ENCODE measurements at places on chromosomes 7 and 10.

GRCh38 chr10:87671139-87671815, 11.6 kb downstream of the PAPSS2 start:
- no peak for DNase-seq

DNA sequence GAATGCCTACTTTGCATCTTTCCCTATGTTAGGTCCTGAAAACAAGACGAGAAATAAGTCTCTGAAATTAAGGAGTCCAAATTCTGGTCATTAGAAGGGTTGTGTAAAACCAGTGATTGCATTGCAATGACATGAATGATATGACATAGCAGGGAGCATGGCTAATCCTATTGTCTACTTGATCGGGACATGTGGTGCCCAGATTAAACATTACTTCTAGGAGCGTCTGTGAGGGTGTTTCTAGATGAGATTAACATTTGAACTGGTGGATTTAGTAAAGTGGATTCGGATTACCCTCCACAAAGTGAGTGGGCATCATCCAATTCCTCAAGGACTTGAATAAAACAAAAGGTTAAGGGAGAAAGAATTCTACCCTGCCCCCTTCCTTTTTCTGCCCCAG, 434.9 kb upstream of the KLF6 start:
- DNase-seq: no peak

GRCh38 chr7:41277561-41277960, 425.3 kb downstream of the INHBA start:
- no peak for DNase-seq

DNA sequence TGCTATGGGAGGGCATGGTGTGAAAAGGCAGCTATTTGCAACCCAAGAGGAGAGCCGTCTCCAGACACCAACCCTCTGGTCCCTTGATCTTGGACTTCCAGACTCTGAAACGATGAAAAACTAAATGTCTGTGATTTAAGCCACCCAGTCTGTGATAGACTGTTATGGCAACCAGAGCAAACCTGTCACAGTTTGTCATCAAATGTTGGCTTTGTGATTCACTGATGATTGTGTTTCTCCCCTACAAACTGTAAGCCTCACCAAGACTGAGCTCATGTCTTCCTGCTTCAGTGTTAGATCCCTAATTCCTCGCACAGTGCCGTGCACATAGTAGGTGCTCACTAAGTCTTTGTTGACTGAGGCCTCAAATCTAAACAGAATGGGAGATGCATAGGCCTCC, 224.6 kb upstream of the PITRM1 start:
- DNase-seq: no peak

DNA sequence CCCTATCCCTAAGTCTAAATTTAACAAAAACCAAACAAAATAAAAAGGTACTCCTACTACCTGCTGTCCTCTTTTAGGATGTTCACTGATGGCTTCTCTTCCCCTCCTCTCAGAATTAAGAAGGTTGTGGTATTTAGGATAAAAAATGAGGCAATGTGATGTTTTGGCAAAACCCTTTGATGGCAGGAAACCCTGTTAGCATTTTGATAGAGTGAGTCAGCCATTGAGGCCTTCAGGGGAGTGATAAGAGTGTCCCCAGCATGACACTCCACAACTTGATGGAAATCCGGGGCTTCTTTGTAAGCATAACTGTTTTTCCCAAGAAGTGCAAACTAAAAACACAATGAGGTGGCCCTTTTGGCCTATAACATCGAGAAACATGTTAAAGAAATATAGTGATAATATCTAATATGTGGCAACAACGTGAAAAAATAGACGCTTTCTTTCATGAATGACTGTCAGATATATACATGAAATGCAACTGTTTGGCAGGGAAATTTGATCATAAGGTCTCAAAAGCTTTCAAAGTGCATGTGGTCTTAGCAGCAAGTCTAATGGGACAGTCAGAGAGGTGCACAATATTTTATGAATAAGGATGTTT, 55.0 kb downstream of the PRTFDC1 start:
- no peak for DNase-seq

DNA sequence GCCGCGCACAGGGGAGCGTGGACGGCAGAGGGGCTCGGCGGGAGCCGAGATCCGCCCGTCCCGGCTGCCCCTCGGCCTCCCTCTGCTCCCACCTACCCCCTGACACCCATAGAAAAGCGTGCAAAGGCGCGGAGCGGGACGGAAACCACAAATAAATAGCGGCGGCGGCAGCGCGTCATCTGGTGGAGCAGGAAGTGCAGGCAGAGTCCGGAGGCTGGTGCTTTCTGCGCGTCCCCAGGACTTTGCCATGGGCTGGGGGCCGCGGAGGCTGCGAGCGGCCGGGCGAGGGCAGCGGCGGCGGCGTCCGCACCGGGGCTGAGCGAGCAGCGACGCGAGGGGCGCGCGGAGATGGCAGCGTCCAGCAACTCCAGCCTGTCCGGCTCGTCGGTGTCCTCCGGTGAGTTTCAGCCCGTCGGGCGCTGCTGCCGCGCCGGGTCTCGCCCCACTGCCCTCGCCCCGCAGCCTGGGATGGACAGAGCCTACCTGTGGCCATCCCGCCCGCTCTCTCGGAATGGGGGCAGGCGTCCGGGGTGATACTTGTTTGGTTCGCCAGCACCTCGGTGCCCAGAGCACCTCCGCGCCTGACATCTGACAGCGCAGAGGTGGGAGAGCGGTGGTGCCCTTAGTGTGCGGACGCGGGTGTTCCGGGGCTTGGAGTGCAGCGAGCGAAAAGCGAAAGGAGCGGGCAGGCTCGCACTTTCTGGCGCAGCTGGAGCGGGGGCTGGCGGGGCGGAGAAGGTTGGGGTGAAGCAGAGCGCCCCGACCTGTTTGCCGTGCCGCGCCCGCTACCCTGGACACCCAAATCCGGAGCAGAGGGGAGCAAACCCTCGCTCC, at the start of gene CHN2:
Gene CHN2, plus strand, starts transcription at position 182 of the 834 bp plus-strand sequence.
- DNase-seq: peak; percentile 76

DNA sequence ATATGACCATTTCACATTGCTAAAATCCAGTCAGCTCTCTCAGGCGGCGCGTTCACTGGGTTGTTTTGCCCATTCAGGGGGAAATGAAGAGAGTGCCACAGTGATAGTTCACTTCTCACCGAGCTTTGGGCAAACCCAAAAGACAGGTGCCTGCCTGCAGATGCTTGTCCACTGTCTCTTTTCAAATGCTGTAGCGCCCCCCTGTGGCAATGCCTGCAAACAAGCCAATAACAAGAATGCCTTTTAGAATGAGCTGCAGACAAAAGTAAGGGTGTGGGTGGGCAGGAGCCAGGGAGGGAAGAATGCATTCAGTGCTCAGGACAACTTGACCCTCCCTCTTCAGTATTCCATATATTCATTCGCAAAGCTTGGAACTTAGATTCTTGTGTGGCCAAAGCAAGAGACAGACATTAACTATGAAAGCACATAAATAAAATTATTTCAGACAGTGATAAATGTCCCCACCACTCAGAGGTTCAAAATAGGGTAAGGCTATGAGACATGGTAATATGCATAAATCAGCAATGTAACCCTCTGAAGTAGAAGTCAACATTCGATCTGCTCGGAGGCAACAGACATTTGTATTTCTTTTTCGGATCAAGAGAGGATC, 86.9 kb downstream of the JAZF1 start:
- DNase-seq: peak; percentile 62

GRCh38 chr7:29385214-29385814, 178.3 kb upstream of the PRR15 start:
- no peak for DNase-seq

GRCh38 chr7:111137296-111138192, 46.6 kb downstream of the LRRN3 start:
- DNase-seq: peak; percentile 5

- DNase-seq: no peak
Measured at GRCh38 chr10:100656454-100656853, 88.9 kb upstream of the PAX2 start.

- DNase-seq: no peak
Measured at GRCh38 chr10:106694696-106695095, 469.8 kb downstream of the SORCS1 start.

DNA sequence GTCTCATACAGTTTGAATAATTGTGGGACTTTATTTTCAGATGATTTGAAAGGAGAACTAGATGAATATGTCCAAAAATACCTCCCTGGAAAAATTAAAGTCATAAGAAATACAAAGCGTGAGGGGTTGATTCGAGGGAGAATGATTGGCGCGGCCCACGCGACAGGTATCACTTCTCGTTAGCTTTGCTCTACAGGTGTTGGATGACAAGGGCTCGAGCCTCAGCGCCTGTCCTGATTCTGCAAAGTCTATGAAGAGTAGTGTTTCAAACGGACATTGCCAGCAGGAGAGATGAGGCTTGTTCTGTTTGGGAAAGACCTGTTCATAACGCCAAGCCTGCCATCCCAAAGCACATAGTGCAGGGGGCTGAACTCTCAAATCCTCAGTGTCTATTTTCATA, 79.7 kb downstream of the GALNT11 start:
- no peak for DNase-seq

GRCh38 chr10:8146650-8147049, 92.2 kb downstream of the GATA3 start:
- DNase-seq: no peak

GRCh38 chr10:36373424-36374096, 731.5 kb upstream of the FZD8 start:
- no peak for DNase-seq

DNA sequence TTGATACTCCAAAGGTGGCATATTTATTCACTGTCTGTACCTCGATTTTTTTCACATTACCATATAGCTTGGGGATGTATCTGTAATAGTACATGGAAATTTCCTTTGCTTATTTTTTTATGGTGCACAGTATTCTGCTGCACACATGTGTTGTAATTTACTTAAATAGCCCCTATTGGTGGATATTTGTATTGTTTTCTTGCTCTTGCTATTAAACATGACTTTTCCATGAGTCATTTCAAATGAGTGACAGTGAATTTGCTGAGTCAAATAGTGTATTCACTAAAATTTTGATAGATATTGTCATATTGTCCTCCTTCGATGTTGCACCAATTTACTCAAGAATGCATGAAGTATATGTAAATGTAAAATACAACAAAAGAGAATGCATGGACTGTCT, 122.7 kb upstream of the STEAP4 start:
- no peak for DNase-seq

- DNase-seq: no peak
Measured at GRCh38 chr10:43691485-43691884, 42.8 kb upstream of the ZNF32 start.

- no peak for DNase-seq
Measured at GRCh38 chr7:151823566-151824372, 53.1 kb downstream of the PRKAG2 start.

GRCh38 chr10:132545659-132546367, 8.2 kb downstream of the INPP5A start:
- peak; percentile 19 for DNase-seq

- DNase-seq: no peak
Measured at GRCh38 chr7:124250297-124251034, 217.6 kb upstream of the TMEM229A start.

- no peak for DNase-seq
Measured at GRCh38 chr10:90224791-90225566, 523.6 kb downstream of the KIF20B start.

DNA sequence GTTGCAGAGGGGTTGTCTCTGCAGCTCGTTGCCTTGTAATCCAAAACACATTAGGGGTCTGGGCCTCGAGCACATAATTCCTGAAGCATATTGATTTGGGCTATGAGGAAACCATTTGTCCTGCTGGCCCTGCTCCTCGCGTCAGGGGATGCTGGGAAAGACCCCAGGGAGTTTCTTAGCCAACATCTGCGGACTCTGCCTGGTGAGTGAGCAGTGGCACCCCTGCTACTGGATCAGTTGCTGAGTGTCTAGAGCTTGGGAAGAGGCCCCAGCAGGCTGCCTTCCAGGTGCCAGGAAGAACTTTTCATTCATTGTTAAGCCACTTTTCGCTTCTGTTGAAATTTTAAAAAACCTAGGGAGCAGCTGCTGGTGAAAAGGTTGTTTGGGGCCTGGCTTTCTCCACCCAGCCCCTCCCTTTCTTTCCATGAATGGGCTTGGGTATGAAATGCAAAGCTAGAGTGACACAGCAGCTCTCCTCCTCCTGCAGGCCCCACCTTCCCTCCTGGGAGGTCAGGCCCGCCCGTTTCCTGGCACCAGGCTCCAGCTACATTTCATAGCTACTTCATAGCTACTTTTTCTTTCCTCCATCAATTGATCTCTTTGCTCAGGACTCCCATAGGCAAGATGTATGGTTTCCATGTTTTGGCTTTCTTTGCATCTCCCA, 26.8 kb downstream of the TACR2 start:
- no peak for DNase-seq

GRCh38 chr7:1137517-1138167, 22.4 kb downstream of the ZFAND2A start:
- no peak for DNase-seq

DNA sequence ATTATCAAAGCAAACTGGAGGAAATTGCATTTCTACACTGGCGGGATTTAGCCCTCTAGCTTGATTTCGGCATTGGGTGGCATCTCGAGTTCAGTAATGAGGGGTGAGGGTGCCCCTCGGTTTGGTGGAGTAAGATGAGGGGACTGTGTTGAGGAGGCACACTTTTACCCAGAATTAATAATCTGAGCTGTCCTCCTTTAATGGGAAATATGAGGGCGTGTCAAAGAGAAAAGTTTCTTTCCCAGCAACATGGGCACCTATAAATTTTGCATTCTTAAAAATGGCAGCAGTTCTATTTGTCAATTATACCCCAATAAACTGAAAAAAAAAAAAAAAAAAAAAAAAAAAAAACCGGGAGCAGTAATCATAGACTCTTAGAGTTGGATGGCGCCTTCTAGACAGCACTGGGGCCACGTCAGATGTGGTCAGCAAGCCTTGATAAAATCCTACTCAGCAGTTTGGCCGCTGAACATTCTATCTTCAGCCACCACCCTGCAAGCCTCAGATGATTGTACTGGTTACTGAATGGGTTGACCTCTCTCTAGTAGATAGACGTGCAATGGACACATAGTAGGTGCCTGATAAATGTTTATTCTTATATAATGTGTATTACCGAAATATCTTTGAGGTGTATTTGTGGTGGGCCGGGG, 931 bp downstream of the PAPSS2 start:
- DNase-seq: peak; percentile 53

DNA sequence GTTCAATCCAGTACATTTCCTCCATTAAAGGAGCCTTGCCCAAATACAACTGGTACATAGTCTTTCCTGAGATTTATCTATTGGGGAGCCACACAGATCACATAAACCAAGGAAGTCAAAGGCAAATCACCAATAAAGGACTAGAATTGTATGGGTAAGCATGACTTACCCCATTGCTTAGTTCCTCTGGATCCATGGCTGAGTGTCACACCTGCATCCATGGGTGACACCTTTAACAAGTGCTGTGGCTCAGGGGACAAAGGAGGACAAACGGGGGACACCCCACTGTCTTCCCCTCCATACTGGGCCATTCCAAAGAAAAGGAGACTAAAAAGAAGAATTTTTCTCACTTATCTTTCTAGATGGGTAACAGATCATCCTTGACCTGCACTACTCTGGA, 30.4 kb downstream of the ZNF92 start:
- DNase-seq: no peak

Data from left colon (tissue), 2 donors.